ENCODE measurements at places on chromosomes 13 and 19. TPM values are rescaled to one million over a fixed set of nuclear protein-coding genes. Genes with fewer than 3 reads are reported as not detected.

The CYP4F8 gene
- polyA plus RNA-seq, result not detected

DNA sequence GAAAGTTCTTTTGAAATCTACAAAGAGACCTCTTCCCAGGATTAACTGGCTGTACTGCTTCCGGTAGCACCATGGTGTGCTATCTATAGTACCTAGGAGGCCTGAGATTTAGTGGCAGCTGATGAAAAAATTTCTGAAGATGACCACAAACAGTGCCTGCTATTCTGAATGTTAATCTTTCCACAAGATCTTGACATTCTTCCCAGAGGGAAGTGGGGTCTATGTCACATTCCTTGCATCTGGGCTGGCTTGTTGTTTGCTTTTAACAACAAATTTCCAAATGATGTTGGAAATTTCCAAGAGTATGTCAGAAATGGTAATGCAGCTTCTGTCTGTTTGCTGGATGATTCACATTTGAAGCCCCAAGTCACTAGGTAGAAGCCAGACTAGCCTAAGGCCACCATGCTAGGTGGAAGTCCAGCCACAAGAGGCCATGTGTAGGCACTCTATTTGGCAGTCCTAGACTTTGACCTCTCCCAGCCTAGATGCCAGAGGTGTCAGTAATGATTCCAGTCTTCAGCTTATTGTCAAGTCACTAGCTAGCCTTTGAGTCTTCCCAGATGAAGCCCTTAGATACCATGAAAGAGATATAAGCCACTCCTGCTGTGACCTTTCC, 22.1 kb downstream of the SPART start:
- DNase-seq, result no peak

GRCh38 chr13:112347986-112348385, 28.2 kb upstream of the SPACA7 start:
- no peak for DNase-seq

The ETV2 gene
- polyA plus RNA-seq, result 5.6 TPM

DNA sequence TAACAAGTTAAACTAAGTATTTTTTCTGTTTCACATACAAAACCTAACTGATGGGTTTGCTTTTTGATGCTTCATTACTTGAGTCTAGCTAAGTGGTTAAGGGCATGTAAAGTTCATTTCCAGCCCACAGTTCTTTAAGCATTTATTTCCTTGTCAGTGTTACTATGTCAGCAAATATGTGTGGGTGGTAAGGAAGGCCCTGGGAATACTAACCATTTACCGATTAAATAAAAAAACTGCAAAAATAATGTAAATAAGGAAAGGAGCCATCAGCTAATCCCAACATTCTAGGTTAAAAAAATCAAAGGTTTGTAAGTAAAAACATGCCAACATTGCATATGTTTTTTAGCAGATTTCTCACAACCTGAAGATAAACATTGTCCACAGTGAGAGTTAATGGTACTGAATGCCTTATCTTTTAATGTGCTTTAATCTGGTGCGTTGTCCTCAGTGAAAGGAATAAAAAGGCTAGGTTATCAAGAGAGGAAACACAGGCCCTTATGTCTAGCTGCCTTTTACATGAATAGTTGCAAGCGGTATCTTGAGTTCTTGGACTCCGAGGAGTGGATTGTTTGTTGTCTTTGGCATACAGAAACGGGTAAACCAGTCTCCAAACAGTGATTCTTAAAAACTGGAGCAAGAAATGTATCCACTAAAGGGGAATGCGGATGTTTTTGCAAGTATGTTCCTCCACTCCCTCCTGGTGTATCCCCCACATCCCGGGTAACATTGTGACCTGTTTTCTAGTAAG, 949.6 kb upstream of the SLC10A2 start:
- no peak for DNase-seq

DNA sequence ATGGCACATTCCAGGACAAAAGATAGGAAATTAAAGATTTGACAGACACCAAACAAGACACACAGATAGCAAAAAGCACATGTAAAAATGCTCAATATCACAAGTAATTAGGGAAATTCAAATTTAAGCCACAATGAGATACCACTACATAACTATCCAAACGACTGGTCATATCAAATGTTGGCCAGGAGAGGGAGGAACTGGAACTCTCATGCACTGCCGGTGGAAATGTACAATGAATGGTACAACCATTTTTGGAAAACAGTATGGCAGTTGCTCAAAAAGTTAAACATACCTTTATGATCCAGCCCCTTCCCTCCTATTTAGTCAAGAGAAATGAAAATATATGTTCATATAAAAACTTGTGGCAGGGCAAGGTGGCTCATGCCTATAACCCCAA, 36.8 kb upstream of the CYP2S1 start:
- DNase-seq, result no peak

- no peak for DNase-seq
These were observed 15.3 kb upstream of the GPR183 start for GRCh38 chr13:99322297-99323103.

GRCh38 chr13:91836553-91836952, 438.1 kb downstream of the GPC5 start:
- no peak for DNase-seq

GRCh38 chr13:45752510-45752909, 50.4 kb downstream of the CBY2 start:
- no peak for DNase-seq

DNA sequence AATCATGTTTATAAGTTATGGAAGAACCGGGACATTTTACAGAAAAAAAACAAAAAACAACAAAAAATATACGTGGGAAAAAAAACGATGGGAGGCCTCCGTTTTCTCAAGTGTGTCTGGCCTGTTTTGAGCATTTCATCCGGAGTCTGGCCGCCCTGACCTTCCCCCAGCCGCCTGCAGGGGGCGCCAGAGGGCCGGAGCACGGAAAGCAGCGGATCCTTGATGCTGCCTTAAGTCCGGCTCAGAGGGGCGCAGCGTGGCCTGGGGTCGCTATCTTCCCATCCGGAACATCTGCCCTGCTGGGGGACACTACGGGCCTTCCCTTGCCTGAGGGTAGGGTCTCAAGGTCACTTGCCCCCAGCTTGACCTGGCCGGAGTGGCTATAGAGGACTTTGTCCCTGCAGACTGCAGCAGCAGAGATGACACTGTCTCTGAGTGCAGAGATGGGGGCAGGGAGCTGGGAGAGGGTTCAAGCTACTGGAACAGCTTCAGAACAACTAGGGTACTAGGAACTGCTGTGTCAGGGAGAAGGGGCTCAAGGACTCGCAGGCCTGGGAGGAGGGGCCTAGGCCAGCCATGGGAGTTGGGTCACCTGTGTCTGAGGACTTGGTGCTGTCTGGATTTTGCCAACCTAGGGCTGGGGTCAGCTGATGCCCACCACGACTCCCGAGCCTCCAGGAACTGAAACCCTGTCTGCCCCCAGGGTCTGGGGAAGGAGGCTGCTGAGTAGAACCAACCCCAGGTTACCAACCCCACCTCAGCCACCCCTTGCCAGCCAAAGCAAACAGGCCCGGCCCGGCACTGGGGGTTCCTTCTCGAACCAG, 1.8 kb upstream of the APOE start:
- DNase-seq, result peak; percentile 82

- DNase-seq, result no peak
These were observed 6.6 kb upstream of the IFI30 start for GRCh38 chr19:18167011-18167410.

- no peak for DNase-seq
These were observed 135.7 kb downstream of the MIPEP start for GRCh38 chr13:23753458-23753857.

DNA sequence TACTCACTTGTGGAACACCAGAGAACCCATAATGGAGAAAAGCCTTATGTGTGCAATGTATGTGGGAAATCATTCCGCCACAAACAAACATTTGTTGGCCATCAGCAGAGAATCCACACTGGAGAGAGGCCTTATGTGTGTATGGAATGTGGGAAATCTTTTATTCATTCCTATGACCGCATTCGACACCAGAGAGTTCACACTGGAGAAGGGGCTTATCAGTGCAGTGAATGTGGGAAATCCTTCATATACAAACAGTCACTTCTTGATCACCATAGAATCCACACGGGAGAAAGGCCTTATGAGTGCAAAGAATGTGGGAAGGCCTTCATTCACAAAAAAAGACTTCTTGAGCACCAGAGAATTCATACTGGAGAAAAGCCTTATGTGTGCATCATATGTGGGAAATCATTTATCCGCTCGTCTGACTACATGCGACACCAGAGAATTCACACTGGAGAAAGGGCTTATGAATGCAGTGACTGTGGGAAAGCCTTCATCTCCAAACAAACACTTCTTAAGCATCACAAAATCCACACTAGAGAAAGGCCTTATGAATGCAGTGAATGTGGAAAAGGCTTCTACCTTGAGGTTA, 10.9 kb downstream of the ZNF549 start:
- no peak for DNase-seq

DNA sequence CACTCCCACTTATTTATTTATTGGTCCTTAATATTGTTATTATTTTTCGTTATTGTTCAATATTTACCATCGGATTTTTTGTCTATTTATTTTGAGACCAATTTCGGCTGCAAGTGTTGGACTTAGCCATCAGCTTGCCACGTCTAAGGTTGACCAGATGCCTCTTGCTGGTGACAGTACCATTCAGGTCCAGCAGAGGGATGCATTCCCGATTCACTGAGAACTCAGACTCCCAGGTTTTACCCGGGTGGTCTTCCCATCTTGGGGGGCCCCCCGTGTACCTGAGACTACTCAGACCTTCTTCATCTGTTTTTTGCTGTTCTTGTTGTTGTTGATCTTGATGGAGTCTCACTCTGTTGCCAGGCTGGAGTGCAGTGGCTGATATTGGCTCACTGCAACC, 1435.2 kb downstream of the UQCRFS1 start:
- DNase-seq, result no peak

DNA sequence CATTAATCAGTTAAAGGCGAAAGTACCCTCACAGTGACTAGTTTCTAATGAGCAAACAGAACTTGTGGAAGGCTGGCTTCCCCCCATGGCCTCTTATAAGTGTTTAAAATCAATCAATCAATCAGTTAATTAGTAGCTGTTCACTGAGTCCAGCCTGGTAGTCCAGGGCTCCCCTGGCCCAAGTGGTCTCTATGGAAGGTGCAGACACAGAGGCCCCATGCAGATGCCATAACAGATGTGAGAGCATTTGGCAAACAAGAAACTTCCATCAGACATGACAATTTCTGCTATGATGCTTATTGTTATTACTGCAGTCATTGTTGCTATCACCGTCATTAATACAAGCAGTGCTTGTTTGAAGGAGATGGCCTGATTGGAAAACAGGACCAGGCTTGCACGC, 179.0 kb upstream of the TSHZ3 start:
- DNase-seq, result no peak

The MAN2B1 gene
- 24.5 TPM for polyA plus RNA-seq

The CGB2 gene
- polyA plus RNA-seq, result not detected

The PEAK3 gene
- not detected for polyA plus RNA-seq

- no peak for DNase-seq
These were observed 177.4 kb downstream of the OXGR1 start for GRCh38 chr13:96816874-96817273.

DNA sequence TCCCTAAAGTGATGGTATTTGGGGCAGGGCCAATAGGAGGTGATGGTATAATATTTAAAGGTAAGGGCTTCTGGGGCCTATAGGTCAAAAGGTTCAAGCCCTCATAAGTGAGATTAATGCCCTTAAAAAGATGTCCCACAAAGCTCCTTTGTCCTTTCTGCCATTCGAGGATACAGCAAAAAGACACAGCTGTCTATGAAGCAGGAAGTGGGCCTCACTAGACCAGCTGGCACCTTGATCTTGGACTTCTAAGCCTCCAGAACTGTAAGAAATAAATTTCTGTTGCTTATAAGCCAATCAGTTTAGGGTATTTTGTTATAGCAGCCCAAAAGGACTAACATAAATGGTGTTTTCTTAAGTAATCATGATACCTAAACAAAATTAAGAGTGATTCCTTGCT, 27.2 kb upstream of the POU4F1 start:
- no peak for DNase-seq

- DNase-seq, result peak; percentile 80
These were observed 29.8 kb downstream of the CERS1 start for GRCh38 chr19:18865973-18866799.

The KIR3DL1 gene
- polyA plus RNA-seq, result not detected

The C19orf33 gene
- polyA plus RNA-seq, result 3.0 TPM

GRCh38 chr19:18467978-18468377, 30.0 kb upstream of the ISYNA1 start:
- DNase-seq, result no peak

DNA sequence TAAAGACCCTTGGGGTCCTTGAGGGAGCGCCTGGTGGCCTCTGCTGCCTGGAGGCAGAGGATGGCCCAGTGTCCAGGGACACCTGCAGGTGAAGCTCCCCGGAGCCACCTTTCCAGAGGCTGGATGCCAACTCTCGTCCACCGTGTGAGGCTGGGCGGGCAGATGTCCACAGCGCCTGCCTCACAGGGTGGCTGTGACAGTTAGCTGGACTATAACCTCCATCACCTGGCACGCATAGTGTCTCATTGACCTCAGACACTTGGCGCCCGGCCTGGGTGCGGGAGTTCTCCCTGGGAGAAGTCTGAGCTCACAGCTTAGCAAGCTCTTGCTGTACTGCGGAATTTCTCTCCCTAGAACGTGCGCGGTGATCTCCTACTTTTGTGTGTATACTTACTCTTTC, 9.8 kb downstream of the BICRA start:
- DNase-seq, result no peak

GRCh38 chr19:48819366-48819816, 8.6 kb upstream of the BCAT2 start:
- no peak for DNase-seq

The PCDH8 gene
- polyA plus RNA-seq, result 9.4 TPM

The URAD gene
- polyA plus RNA-seq, result not detected

The ZNF625 gene
- polyA plus RNA-seq, result 1.4 TPM

DNA sequence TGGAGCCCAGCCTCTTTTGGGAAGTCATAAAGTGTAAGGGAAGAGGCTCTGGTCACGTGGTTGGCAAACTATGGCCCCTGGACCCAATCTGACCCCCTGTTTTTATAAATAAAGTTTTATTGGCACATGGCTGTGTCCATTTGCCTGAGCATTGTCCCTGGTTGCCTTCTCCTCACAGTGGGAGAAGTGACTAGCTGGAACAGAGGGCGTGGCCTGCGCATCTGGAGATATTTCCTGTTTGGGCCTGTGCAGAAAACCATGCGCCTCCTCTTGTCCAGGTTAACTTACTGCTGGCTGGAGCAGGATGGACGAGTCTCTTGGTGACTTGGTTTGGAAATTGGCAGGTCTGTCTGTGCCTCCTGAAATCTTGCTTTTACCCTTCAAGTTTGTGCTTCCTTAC, 48.3 kb downstream of the KDM4B start:
- DNase-seq, result no peak

- DNase-seq, result no peak
These were observed 4.2 kb downstream of the ZSCAN5A start for GRCh38 chr19:56310462-56310861.

- peak; percentile 98 for DNase-seq
These were observed at the start of gene ZNF460 for GRCh38 chr19:57280165-57280961. Gene ZNF460, plus strand, starts transcription at chr19:57280485. Its CDS starts 322 bp downstream, at chr19:57280807.

GRCh38 chr13:95605448-95606125, 38.9 kb downstream of the DZIP1 start:
- DNase-seq, result no peak
